ENCODE measurements at places on chromosomes 2 and 18. TPM values are rescaled to one million over a fixed set of nuclear protein-coding genes. Genes with fewer than 3 reads are reported as not detected.

DNA sequence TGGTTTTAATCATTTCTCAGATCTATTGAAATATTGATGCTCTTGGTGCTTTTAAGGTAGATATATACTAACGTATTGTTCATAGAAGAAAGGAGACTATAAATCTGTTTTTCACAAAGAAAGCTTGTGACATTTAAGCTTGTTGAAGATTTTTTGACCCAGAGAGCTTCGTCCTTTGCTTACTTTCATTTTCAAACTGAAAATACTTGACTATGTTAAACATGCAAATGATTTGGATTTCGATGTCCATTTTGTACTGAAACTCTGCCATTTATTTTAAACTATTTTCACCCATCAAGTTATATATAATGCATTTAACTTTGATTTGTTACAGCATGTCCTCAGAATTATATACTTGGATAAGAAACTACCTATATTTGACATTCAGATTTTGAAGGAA, 85.2 kb downstream of the SLC4A10 start:
- H3K4me1 ChIP-seq, result peaks cover 9% of the 10 kb centered on the region
- H3K4me3 ChIP-seq, result peak overlapping the region; percentile 43
- no peak for DNase-seq
- no peaks in the 10 kb centered on the region for H3K36me3 ChIP-seq
- no peaks in the 10 kb centered on the region for H3K27me3 ChIP-seq
- no peak overlapping the region for H3K27ac ChIP-seq

DNA sequence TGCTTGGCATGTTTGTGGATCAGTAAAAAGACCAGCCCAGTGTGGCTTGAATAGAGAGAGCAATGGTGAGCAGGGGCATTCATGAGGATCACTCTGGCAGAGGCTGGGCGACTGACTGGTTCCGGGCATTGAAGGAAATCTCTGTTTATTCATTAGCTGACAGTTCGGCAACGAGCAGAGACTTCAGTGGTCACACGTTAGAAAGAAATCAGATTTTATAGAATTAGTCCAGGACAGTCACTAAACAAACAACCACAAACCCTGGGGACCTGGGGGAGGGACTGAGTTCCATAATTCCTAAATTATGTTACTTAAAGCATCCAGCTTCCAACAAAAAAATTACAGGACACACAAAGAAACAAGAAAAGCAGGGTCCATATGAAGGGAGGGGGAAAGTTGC, 72.5 kb downstream of the NOL10 start:
- no peak overlapping the region for H3K4me3 ChIP-seq
- peaks cover 27% of the 10 kb centered on the region for H3K36me3 ChIP-seq
- H3K27ac ChIP-seq, result no peak overlapping the region
- H3K27me3 ChIP-seq, result no peaks in the 10 kb centered on the region
- H3K4me1 ChIP-seq, result peaks cover 22% of the 10 kb centered on the region
- no peak for DNase-seq

The CAVIN2 gene
- not detected for total RNA-seq

- no peaks in the 10 kb centered on the region for H3K4me1 ChIP-seq
- no peak overlapping the region for H3K27ac ChIP-seq
- no peaks in the 10 kb centered on the region for H3K36me3 ChIP-seq
- DNase-seq, result no peak
- H3K27me3 ChIP-seq, result peaks cover 2% of the 10 kb centered on the region
- no peak overlapping the region for H3K4me3 ChIP-seq
These were observed 249.0 kb upstream of the TANK start for GRCh38 chr2:160911258-160911657.

The DBI gene
- 150 TPM for total RNA-seq

- no peaks in the 10 kb centered on the region for H3K4me1 ChIP-seq
- H3K4me3 ChIP-seq, result no peak overlapping the region
These were observed 99.1 kb upstream of the PELI1 start for GRCh38 chr2:64243081-64244036.

GRCh38 chr2:42827647-42828486, 35.5 kb upstream of the HAAO start:
- H3K27me3 ChIP-seq, result peaks cover 2% of the 10 kb centered on the region
- peaks cover 14% of the 10 kb centered on the region for H3K4me1 ChIP-seq
- no peaks in the 10 kb centered on the region for H3K36me3 ChIP-seq
- peak overlapping the region; percentile 24 for H3K4me3 ChIP-seq
- H3K27ac ChIP-seq, result no peak overlapping the region

DNA sequence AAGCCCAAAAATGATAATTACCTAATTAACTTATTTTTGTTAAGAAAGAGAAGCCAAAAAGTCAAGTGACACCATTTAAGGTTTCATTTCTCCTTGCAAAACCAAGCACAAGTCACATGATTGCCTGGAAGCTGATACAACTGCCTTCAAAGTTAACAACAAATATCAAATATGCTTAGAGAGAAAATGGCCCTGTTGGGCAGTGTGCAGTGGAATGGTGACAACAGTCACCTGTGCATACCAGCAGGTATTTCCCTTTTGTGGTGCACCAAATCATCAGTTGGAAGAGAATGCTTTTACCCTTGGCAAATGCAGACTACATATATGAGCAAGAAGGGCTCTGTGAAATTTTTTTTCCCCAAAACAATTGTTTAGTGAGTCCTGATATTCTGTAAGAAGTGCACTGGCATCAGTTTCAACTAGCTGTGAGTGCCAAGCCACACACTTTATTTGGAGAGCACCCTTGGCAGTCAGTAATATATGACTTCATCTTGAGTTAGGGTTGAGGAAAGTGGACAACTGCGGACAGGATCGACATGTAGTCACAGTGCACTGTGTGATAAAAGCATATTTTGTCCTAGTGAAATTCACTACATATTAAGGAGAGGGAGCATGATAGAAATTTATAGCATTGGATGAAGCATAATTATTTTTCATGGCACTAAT, 74.9 kb upstream of the DOCK10 start:
- no peak overlapping the region for H3K27ac ChIP-seq
- no peak overlapping the region for H3K4me3 ChIP-seq
- no peaks in the 10 kb centered on the region for H3K36me3 ChIP-seq
- H3K4me1 ChIP-seq, result no peaks in the 10 kb centered on the region
- no peaks in the 10 kb centered on the region for H3K27me3 ChIP-seq

- no peak for DNase-seq
- no peak overlapping the region for H3K27ac ChIP-seq
- H3K27me3 ChIP-seq, result no peaks in the 10 kb centered on the region
- no peaks in the 10 kb centered on the region for H3K4me1 ChIP-seq
These were observed 1079.8 kb upstream of the ZEB2 start for GRCh38 chr2:145599756-145600155.

DNA sequence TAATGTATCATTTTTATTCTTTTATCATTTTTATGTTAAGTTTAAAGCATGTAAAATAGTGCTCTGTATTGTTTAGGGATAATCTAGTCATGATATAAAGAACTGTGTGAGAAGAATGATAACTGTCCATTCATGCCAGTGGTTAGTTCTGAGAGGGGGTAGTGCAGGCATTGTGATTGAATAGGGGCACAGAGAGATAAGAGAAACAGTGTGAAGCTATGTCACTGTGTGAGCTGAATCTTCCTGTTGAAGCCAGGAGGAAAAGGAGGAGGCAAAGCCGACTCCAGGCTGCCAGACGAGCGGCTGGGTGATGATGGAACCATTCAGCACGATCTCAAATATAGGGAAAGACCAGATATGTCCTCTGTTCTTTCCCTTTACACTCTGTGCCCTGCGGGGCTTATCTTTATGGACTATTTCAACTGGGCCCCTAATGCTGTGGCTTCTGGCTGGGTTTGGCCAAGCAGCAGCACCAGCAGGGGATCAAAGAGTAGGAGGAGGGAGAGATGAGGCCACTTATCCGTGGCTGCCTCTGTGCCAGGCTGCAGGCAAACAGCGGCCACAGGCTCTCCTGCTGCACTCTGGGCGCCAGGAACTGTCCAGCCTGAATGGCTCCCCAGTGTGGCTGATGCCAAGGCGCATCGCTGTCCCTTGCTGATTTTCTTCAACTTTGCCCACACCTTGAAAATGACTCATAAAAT, 128.0 kb downstream of the SPP2 start:
- DNase-seq, result no peak
- H3K4me3 ChIP-seq, result no peak overlapping the region
- H3K27ac ChIP-seq, result no peak overlapping the region
- H3K4me1 ChIP-seq, result no peaks in the 10 kb centered on the region
- H3K27me3 ChIP-seq, result no peaks in the 10 kb centered on the region
